ENCODE measurements at places on chromosomes 7 and 10.
A peak's percentile ranks its signal among the peaks of the same experiment; 100 is the strongest.

DNA sequence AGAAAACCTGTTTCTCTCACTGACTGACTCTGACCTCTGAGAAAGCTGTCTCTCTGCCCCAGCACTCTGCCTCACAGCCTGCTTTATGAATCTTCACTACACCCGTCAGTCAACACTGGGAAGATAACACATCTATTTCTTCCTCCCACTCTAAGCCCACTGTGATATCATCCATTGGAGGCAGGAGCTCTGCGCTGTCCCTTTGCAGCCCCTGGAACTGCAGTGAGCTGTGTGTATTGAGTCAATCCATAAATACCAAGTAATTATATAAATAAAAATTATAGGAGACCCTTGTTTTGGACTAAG lies 17.2 kb upstream of the FXYD4 start:
- H3K4me3 ChIP-seq, result no peak overlapping the region
- DNase-seq, result no peak
- H3K4me1 ChIP-seq, result peaks cover 4% of the 10 kb centered on the region
- no peaks in the 10 kb centered on the region for H3K27me3 ChIP-seq
- H3K36me3 ChIP-seq, result no peaks in the 10 kb centered on the region

- DNase-seq, result no peak
- no peaks in the 10 kb centered on the region for H3K36me3 ChIP-seq
- no peaks in the 10 kb centered on the region for H3K4me1 ChIP-seq
- H3K4me3 ChIP-seq, result no peak overlapping the region
- H3K27me3 ChIP-seq, result no peaks in the 10 kb centered on the region
- H3K27ac ChIP-seq, result no peak overlapping the region
Measured at GRCh38 chr10:60490013-60490412, 100.3 kb upstream of the ANK3 start.

- H3K36me3 ChIP-seq, result no peaks in the 10 kb centered on the region
- DNase-seq, result no peak
- no peaks in the 10 kb centered on the region for H3K27me3 ChIP-seq
- H3K27ac ChIP-seq, result no peak overlapping the region
- no peaks in the 10 kb centered on the region for H3K4me1 ChIP-seq
- H3K4me3 ChIP-seq, result no peak overlapping the region
Measured at GRCh38 chr7:74020390-74020789, 7.6 kb upstream of the ELN start.

GRCh38 chr7:135239263-135239662 lies 5.6 kb downstream of the STRA8 start:
- H3K4me3 ChIP-seq, result no peak overlapping the region
- no peaks in the 10 kb centered on the region for H3K4me1 ChIP-seq
- H3K27me3 ChIP-seq, result no peaks in the 10 kb centered on the region
- H3K36me3 ChIP-seq, result no peaks in the 10 kb centered on the region
- H3K27ac ChIP-seq, result no peak overlapping the region

DNA sequence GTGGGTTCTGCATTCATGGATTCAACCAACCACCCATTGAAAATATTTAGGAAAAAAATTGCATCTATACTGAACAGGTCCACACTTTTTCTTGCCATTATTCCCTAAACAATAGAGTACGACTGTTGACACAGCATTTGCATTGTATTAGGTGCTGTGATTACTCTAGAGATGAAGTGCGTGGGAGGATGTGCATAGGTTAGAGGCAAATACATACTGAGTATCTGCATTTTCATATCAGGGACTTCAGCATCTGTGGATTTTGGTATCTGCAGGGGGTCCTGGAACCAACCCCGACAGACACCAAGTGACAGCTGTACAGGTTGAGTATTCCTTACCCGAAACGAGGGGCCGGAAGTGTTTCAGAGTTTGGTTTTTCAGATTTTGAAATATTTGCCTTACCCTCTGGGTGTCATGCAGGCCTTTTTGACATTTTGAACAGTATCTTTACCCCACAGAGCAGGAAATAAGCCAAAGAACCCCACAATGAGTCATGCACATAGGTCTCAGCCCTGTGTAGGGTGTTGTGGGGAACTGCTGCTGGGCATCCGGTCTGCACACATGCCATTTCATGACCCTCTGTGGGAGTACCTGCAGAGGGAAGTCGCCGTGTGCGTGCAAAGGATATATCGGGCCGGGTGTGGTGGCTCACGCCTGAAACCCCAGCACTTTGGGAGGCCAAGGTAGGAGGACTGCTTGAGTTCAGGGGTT lies 14.5 kb downstream of the NUDT5 start:
- no peak overlapping the region for H3K4me3 ChIP-seq
- no peaks in the 10 kb centered on the region for H3K27me3 ChIP-seq
- peak; percentile 62 for DNase-seq
- peak overlapping the region; percentile 40 for H3K27ac ChIP-seq
- H3K36me3 ChIP-seq, result peaks cover 14% of the 10 kb centered on the region
- peaks cover 7% of the 10 kb centered on the region for H3K4me1 ChIP-seq

- no peaks in the 10 kb centered on the region for H3K36me3 ChIP-seq
- H3K27me3 ChIP-seq, result no peaks in the 10 kb centered on the region
- no peaks in the 10 kb centered on the region for H3K4me1 ChIP-seq
- H3K27ac ChIP-seq, result no peak overlapping the region
- no peak for DNase-seq
- H3K4me3 ChIP-seq, result no peak overlapping the region
Measured at GRCh38 chr10:61040399-61041016, 96.5 kb upstream of the RHOBTB1 start.

DNA sequence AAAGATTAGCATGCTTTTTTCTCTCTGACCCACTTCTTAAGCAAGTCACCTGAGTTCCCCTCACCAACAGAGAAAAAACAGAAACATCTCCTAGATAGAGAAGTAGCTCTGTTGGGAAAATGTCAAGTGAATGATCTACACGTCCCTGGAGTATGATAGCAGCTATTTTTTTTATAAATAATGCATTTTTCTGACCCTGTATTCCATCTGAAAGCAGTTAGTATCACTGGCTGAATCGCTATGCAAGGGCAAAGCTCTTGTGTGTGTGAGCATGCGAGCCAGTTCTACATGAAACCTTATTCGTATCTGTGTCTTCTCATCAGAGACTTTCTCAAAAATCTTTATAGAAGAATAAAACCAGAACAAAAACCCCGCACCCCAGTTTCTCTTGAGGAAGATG lies 8.2 kb downstream of the ANKMY2 start:
- H3K4me1 ChIP-seq, result no peaks in the 10 kb centered on the region
- no peak for DNase-seq
- no peaks in the 10 kb centered on the region for H3K27me3 ChIP-seq
- H3K36me3 ChIP-seq, result peaks cover 4% of the 10 kb centered on the region

DNA sequence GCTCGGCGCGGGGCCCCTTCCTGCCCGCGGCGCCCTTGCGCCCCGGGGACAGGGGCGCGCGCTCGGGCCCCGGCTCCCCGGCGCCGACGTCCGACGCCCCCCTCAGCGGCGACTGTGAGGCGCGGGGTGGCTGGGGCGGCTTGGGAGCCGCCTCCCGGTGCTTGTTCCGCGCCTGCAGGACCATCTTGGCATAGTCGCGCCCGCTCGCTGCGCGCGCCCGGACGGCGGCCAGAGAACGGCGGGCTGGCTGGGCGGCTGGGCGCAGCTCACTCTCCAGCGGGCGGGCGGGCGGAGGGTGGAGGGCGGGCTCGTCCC lies at the start of gene DPY19L1:
TSS of gene DPY19L1 (minus strand) at position 275 of the 315 bp plus-strand sequence. CDS start at position 184, 91 bp downstream.
- H3K27me3 ChIP-seq, result no peaks in the 10 kb centered on the region
- no peaks in the 10 kb centered on the region for H3K36me3 ChIP-seq
- peaks cover 12% of the 10 kb centered on the region for H3K4me1 ChIP-seq
- peak within 1 kb of the TSS; percentile 75 for H3K27ac ChIP-seq
- H3K4me3 ChIP-seq, result peak within 1 kb of the TSS; percentile 70
- no peak for DNase-seq

DNA sequence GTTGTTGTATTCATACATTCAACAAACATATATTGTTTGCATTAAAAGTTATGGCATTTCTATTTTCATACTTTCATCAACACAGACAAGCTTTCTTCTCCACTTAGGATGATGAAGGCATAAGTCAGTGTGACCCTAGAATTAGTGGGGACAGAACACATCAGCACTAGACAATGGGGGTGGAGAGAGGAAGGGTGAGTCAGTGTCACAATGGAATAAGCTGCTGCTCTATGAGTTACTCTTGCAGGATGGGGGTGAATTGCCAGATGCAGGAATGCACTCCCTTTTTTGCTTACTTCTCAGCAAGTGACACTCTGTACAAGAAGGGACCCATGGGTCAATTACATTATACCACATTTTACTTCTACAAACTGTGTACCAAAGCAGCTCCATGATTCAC lies 74.0 kb downstream of the DGKI start:
- H3K4me3 ChIP-seq, result no peak overlapping the region
- no peak overlapping the region for H3K27ac ChIP-seq
- no peak for DNase-seq
- no peaks in the 10 kb centered on the region for H3K4me1 ChIP-seq
- H3K36me3 ChIP-seq, result no peaks in the 10 kb centered on the region
- H3K27me3 ChIP-seq, result no peaks in the 10 kb centered on the region

DNA sequence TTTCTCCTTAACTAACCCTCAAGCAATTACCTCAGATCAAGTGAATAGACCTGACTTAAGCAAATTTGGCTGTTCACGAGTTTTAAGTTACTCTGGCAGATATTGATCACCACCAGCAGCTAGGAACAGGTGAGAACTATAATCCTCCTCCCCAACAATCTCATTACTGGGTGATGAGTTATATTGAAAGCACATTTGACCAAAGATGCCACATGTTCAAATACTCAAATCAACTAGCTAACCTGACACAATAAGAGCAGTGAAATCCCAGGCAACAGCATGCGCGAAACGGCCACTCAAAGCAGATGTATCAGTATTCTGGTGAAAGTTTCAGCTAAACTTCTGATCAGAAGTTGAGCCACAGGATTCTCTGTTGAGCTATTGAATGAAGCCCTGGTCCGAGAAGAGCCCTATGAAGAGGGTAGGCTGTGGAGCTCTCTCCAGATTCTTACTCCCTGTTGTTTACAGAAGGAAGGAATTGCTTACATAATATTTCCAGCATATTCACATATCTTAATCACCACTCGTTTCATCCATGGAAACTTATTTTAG lies 52.6 kb downstream of the CAV1 start:
- H3K4me1 ChIP-seq, result no peaks in the 10 kb centered on the region
- no peaks in the 10 kb centered on the region for H3K27me3 ChIP-seq
- no peak overlapping the region for H3K4me3 ChIP-seq
- DNase-seq, result no peak
- H3K27ac ChIP-seq, result no peak overlapping the region

DNA sequence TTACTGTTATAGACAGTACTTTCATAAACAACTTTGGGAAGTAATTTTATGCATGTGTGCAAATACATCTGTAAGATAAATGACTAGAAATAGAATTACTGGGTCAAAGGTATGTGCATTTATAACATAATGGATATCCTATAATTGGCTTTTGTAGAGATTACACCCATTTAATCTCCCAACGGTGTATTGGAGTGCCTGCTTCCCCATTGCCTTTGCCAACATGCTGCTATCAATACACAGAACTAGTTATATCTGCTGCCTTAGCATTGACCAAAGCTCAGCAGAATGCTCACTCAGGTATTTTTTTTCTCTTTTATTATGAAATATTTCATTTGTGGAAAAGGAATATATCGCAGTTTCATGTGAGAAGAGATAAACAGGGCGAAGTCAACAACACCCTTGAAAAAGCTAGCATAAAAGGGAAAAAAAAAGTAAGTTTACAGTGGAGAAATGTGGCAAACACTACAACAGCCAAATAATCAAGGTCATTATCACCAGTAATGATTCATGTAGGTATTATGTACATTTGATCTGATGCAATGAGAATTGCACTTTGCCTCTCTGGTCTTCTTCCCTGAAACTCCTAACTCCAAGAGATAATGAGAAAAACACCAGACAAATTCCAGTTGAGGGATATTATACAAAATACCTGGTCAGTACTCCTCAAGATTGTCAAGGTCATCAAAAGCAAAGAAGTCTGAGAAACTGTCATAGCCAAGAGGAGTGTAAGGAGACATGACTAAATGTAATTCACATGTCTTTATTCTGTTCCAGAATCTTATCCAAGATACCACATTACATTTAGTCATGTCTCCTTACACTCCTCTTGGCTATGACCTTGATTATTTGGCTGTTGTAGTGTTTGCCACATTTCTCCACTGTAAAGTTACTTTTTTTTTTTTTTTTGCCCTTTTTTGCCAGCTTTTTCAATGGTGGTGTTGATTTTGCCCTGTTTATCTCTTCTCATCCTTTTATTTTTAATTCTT lies 36.8 kb downstream of the MARCHF5 start:
- no peaks in the 10 kb centered on the region for H3K4me1 ChIP-seq
- no peaks in the 10 kb centered on the region for H3K27me3 ChIP-seq
- H3K4me3 ChIP-seq, result no peak overlapping the region
- H3K36me3 ChIP-seq, result no peaks in the 10 kb centered on the region
- H3K27ac ChIP-seq, result no peak overlapping the region

GRCh38 chr10:110487411-110488331 lies 10.0 kb upstream of the DUSP5 start:
- DNase-seq, result no peak
- H3K36me3 ChIP-seq, result no peaks in the 10 kb centered on the region
- no peaks in the 10 kb centered on the region for H3K27me3 ChIP-seq
- no peaks in the 10 kb centered on the region for H3K4me1 ChIP-seq
- no peak overlapping the region for H3K27ac ChIP-seq
